ENCODE measurements at places on chromosomes 1 and 21.

GRCh38 chr1:54973205-54973921 is 7.1 kb upstream of the TMEM61 start:
- peak; percentile 33 for DNase-seq

- DNase-seq = no peak
Observed at GRCh38 chr1:34978921-34979320, 6.2 kb downstream of the TMEM35B start.

DNA sequence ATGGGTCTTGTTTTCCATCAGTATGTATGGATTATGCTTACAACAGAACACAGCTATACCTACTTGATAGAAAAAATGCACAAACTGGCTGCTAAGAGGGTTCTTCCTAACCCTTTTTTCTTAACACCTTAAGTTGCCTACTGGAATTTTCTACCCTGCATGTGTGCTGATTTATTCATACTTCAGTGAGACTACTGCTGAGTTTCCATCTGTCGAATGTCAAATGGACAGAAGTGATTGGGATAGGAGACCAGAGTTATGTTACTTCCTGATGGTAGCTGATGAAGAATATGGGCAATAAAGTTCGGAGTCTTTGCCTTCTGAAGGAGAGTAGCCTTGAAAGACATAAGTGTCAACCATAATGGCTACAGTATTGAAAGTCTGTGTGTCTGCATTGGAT is 6.5 kb upstream of the DNM3 start:
- DNase-seq = no peak

- peak; percentile 88 for DNase-seq
Observed at GRCh38 chr1:99808391-99809115, 41.6 kb upstream of the AGL start.

DNA sequence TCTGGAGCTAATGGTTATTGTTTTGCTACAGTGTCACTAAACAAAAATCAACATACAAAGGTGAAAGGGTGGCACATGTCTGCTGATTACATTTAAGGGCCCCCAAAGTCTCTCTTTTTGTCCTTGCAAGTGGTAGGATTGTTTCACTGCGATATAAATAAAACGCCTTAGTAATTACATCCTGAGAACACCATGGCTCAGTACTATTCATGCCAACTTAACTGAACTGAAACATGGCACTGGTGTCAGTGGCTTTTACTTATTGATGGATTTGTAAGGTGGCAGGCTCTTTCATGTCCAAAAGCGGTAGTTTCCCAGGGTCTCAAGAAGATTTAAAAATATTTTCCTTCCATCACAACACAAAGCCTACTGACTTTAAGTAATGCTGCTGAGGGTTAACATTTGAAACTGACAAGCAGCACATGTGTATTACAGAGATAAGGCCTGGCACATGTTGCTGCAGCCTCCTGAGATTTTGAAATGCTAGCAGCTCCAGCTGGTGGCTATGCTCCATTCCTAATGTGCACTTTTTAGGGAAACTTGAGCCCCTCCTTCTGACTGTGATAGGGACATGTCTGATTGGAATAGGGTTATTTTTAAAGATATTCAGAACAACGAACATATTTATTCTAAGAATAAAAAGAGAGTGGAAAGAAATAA is 86.8 kb downstream of the ATP1B1 start:
- DNase-seq = no peak

- DNase-seq = peak; percentile 63
Observed at GRCh38 chr1:193406901-193407300, 220.5 kb upstream of the B3GALT2 start.

DNA sequence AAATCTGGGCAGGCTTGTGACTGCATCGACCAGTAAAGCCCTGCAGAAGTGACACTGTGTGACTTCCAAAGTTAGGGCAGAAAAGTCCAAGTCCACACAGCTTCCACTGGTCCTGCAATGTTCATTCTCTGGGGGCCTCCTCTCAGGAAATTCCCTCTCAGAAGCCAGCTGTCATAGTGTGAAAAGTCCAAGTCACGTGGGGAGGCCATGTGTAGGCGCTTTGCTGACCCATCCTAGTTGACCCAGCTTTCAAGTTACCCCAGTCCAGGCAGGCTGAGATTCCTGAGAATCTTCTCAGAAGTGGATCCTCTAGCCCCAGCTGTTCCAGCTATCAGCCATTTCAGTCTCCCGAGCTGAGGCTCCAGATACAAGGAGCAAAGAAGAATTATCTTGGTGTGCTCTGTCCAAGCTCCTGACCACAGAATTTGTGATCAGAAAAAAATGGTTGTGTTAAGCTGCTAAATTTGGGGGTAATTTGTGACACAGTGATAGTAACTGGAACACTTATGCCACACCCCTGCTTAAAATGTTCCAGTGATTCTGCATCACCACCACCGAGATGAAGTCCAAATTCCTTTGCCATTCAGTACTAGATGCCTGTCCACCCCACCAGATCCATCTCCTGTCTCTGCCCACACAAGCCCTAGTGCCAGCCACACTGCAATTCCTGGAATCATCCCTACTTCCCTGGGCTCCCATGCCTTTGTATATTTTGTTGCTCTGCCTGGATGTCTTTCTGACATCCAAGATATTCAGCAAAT is 2.5 kb upstream of the STUM start:
- no peak for DNase-seq

- no peak for DNase-seq
Observed at GRCh38 chr1:107344268-107344760, 203.5 kb downstream of the NTNG1 start.

GRCh38 chr1:210830034-210831028 is 303.6 kb downstream of the KCNH1 start:
- no peak for DNase-seq

- no peak for DNase-seq
Observed at GRCh38 chr1:24244519-24245268, 57.6 kb upstream of the IFNLR1 start.

- peak; percentile 31 for DNase-seq
Observed at GRCh38 chr1:98903726-98904125, 100.9 kb downstream of the PLPPR5 start.

GRCh38 chr1:112599477-112599876 is 19.5 kb downstream of the ST7L start:
- no peak for DNase-seq

DNA sequence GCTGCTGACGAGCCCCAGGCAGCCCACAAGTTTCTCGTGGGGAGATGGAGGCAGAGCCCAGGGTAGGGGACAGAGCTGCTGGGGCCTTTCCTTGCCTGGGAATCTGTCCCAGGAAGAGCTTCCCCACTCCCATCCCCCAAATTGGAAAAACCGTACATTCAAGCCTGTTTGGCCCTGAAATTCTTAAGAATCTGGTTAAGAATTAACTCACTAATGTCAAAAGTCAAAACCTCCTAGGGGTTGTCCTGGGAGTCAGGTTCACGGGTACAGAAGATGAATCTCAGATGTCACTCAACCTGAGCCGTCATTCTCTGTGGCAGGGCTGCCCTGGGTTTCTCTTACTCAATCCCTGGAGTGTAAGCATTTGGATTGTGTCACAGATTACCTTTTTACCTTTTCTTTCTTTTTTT is 8.4 kb downstream of the C1orf115 start:
- DNase-seq = no peak

Data from brain microvascular endothelial cell (primary cell).